ENCODE measurements at places on chromosomes 6 and 20.

GRCh38 chr6:15090145-15090579 is 155.7 kb upstream of the JARID2 start:
- no peak for DNase-seq

DNA sequence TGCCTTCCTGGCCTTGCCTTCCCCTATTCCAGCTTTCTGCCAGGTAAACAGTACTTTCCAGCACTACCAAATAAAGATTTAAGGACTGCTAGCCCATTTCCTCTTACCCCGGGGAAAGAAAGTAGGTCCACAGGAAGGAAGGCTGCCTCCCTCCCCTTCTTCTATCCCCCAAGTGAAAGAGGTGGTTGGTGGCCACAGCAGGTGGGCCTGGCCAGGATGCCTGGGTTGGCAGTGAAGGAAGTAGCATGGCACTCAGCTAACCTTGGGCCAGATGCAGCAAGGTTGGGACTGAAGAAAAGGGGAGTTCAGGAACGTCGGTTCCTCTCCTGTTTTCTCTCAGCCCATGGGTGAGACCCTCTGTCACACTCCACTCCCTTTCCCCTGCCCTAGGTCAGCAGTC is 8.9 kb downstream of the NFKBIL1 start:
- no peak for DNase-seq

GRCh38 chr20:50646483-50646996 is 44.8 kb downstream of the RIPOR3 start:
- DNase-seq = no peak

DNA sequence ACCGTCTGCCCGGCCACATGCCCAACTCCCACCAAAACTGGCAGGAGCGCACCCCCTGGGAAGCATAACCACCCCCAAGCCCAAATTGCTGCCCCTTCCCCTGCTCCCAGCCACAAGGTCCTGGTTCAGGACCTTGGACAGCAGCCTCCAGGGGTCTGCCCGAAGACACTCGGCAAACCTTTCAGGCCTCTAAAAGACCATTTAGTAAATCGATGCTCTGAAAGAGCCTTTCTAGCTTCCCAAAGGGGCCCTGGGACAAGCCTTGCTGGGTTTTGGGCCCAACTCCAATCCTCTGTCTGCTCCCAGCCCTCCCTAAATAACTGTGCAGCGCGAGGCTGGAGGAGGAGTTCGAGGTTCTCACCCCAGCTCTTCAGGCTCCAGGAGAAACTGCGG is 30.5 kb downstream of the GRM4 start:
- DNase-seq = no peak

- DNase-seq = no peak
These were observed 10.6 kb downstream of the TAAR1 start for GRCh38 chr6:132648356-132648755.

DNA sequence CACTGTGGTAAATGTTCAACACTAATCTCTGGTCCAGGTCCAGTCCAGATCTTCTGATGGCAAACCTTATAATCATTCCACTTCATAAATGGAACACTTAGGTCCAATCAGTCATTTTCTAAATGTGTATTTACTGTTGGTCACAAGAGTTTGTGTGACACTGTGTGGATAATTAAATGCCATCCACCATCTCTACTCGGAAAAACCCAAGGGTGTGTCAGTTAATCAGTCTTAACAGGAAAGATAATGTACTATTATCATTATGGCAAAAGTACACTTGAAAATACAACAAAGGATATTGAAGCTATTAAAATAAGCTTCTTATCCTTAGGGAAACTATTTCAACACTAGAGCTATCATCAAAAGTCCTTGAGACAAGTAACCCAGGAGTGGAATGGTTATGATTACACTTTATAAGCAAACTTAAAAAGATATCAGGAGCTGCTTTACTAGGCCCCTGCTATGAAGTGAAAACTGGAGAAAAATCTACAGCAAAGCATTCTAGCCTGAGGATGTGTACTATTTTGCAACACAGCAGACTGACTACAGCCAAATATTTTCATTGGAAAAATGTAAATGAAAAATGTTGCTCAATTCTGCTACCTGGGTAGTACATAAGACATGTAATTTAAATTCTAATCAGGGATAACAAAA is 227.9 kb downstream of the LAMA2 start:
- no peak for DNase-seq

- DNase-seq = no peak
These were observed 19.1 kb downstream of the ESR1 start for GRCh38 chr6:151826517-151827142.

- no peak for DNase-seq
These were observed at the start of gene ATP9A for GRCh38 chr20:51767867-51768758. Gene ATP9A (minus strand): TSS chr20:51768390. CDS start chr20:51768369, 21 bp downstream.

- DNase-seq = no peak
These were observed 37.1 kb upstream of the NCOA3 start for GRCh38 chr20:47464380-47465101.

DNA sequence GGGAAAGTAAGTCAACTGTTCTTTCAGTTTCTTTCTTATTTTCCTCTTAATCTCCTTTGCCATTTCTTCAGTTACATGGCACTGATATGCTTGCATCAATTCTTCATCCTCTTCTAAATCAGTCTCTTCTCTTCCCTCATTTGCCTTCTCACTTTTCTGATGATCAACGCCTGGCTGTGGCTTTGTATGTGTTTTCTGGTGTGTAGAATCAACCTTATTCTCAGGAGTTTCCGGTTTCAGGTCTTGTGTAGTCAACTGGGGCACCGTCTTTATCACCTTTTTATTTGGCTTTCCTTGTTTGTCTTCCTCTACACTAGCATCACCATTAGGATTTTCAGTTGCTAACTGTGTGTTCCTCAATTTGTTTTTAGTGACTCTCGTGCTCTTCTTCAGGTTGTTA is 31.6 kb downstream of the AHI1 start:
- no peak for DNase-seq
